ENCODE measurements at places on chromosomes 12 and 14.

- no peak for DNase-seq
Measured at GRCh38 chr12:124756760-124757159, 106.9 kb downstream of the SCARB1 start.

- no peak for DNase-seq
Measured at GRCh38 chr12:107845980-107846659, 71.6 kb downstream of the ASCL4 start.

GRCh38 chr14:55832122-55832911 lies 252.3 kb downstream of the KTN1 start:
- DNase-seq: no peak

GRCh38 chr12:111907740-111908139 lies 65.7 kb downstream of the MAPKAPK5 start:
- no peak for DNase-seq

All from amniotic stem cell (primary cell).